ENCODE measurements at places on chromosomes 3 and 15.
A peak's percentile ranks its signal among the peaks of the same experiment; 100 is the strongest.

- peaks cover 27% of the 10 kb centered on the region for H3K4me1 ChIP-seq
- H3K27me3 ChIP-seq = no peaks in the 10 kb centered on the region
- peak overlapping the region; percentile 69 for H3K4me3 ChIP-seq
- no peak for DNase-seq
These were observed 574 bp downstream of the NGRN start for GRCh38 chr15:90266061-90266431.

- no peak for DNase-seq
- no peak overlapping the region for H3K4me3 ChIP-seq
- H3K36me3 ChIP-seq = no peaks in the 10 kb centered on the region
- H3K27me3 ChIP-seq = no peaks in the 10 kb centered on the region
- peaks cover 9% of the 10 kb centered on the region for H3K4me1 ChIP-seq
These were observed 137.1 kb downstream of the CD47 start for GRCh38 chr3:107953722-107954121.

DNA sequence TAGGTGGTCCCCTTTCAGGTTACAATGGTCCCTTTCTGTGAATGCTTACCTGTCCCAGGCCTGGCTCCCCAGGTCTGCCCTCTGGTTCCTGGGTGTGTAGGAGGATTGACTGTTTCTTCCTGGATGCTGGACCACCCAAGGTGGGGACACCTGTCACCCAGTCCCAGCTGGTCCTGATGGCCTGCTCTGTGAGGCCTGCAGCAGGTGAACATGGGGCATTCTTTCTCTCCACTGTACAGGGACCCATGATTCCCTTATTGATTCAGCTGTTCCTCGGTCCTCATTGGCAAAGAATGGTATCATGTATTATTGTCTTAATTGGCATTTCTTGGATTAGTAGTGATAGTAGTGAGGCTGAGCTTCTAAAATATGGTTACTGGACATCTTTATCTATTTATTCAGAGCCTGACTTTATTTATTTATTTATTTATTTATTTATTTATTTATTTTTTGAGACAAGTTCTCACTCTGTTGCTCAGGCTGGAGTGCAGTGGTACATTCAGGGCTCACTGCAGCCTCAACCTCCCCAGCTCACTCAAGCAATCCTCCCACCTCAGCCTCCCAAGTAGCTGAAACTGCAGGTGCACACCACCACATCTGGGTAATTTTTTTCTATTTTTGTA is 8.8 kb upstream of the DNAJA4 start:
- H3K4me3 ChIP-seq = no peak overlapping the region
- no peak for DNase-seq
- H3K27ac ChIP-seq = no peak overlapping the region
- H3K4me1 ChIP-seq = no peaks in the 10 kb centered on the region
- no peaks in the 10 kb centered on the region for H3K36me3 ChIP-seq

DNA sequence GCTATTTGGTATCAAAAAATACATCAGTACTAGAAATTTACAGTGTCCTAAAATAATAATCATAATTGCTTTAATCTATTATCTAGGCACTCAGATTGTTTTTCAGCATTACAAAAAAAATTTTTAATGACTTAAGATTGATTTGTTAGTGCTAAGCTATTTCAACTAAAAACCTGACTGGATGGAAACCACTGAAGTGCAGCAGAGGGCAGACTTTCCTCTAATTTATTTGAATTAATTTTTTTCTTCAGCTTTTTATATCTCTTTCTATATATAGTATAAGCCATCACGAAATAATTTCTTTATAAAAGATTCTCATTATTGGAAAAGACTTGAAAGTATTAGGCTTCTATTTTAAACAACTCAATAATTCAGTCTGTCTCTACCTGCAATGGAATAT is 131.4 kb downstream of the IQCH start:
- no peaks in the 10 kb centered on the region for H3K36me3 ChIP-seq
- no peaks in the 10 kb centered on the region for H3K4me1 ChIP-seq
- H3K27me3 ChIP-seq = no peaks in the 10 kb centered on the region
- no peak overlapping the region for H3K4me3 ChIP-seq
- DNase-seq = no peak
- no peak overlapping the region for H3K27ac ChIP-seq

DNA sequence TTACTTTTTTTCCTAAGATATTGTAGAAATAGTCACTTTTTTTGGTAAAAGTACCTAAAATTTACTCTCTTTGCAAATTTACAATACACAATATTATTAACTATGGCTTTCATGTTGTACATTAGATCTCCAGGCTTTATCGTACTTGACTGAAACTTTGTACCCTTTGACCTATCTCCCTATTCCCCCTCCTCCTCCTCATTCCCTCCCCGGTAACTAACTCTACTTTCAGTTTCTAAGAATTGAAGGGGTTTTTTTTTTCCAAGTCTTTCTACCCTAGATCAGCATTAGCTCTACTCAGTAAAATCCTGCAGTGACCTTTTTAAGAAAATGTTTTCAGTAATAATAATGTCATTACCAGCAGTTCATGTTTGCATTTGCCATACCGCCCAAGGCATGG is 10.1 kb downstream of the HACL1 start:
- no peaks in the 10 kb centered on the region for H3K4me1 ChIP-seq
- no peak for DNase-seq

DNA sequence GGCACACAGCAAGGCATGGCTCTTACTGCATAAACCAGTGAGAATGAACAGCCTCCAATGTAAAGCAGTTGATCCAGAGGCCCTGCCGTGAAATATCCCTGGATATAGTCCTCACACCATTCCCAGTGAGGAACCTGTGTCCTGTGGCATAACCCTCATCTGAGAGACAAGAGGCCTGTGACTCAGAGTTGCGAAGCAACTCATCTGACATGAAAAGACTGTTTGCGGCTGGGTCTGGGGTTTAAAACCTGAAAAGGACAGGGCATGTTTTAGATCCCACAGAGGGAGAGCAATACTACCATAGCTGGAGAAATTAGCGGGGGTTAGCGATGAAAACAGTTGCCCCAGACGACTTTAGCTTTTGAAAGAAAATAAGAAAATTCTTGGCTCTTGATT is 165.3 kb upstream of the BHLHE40 start:
- no peak overlapping the region for H3K27ac ChIP-seq
- DNase-seq = no peak
- H3K4me3 ChIP-seq = no peak overlapping the region
- H3K36me3 ChIP-seq = peaks cover 46% of the 10 kb centered on the region

DNA sequence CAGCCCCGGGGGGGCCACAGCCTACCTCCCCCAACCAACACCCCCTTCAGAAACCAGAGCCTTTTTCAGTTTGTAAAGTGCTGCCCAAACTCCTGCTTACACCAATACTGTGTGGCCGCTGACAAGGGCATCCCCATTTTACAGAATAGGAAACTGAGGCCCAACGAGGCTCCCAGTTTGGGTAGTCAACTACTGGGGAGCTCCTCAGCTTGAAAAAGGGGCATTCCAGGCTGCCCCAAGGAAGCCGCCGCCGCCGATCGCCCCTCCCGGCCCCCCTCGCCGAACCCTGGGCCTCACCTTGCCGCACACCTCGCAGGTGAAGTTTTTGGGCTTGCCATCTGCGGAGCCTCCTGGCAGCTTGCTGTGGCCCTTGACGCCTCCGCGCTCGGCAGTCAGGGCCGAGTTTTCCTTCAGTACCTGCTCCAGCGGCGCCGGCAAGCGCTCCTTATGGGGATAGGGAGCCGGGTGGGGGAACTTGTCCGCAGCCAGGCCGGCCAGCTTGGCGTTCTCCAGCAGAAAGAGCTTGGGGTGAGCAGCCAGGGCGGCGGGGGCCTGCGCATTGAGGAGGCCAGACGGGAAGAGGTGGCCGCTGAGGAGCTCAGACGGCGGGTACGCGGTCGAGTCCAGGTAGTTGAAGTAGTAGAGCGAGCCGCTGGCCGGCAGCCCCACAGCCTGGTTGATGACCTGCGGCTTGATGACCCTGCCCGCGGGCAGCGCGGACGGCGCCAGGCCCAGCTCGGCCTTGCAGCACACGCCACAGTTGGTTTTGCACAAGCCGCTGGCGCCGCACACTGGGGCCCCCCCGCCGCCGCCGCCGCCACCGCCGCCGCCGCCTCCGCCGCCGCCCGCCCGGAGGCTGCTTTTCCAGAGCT is 1.4 kb downstream of the FEZF2 start:
- H3K36me3 ChIP-seq = no peaks in the 10 kb centered on the region
- no peaks in the 10 kb centered on the region for H3K4me1 ChIP-seq
- no peak overlapping the region for H3K27ac ChIP-seq
- DNase-seq = no peak
- H3K27me3 ChIP-seq = peaks cover 94% of the 10 kb centered on the region

GRCh38 chr15:41218851-41219250 is 11.7 kb downstream of the EXD1 start:
- DNase-seq = no peak
- no peaks in the 10 kb centered on the region for H3K36me3 ChIP-seq
- H3K27ac ChIP-seq = no peak overlapping the region
- no peaks in the 10 kb centered on the region for H3K4me1 ChIP-seq
- H3K4me3 ChIP-seq = no peak overlapping the region

DNA sequence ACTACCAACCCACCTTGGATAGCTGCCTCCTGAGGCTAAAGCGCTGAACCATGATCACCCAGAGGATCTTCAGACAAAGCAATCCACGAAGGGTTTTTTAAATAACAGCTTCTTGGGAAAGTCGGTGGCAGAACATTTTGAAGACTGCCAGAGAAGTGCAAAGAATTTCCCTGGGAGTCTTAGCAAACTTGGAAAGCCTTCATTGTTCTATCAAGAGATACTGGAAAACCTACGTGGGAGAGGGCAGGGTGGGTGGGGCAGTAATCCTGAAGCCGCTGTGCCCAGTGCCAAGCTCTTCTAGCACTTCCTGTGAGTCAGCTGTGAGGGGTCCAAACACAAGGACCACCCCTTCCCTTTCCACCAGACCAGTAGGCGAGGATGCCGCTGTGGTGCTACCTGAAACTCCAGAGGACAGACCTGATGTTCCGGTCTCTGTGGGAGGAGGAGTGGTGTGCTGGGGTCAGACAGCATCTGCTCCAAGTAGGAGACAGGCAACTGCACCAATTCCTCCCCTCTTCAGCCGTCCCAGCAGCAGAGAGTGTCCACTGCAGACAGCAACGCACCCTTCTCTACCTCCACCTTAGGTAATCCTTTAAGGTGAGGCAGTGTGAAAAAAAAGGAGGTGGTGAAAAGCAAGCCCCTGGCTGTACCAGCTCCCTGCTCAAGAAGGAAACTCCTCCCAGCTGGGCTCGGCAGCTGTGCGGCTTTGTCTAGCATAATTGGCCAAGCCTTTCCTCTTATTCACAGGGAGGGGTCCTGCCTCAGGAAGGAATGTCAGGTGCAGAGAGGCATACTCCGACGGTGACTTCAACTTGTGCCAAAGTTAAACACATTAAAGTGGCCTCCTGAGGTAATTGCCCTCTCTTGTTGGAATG is 99.0 kb downstream of the TMCC1 start:
- peaks cover 19% of the 10 kb centered on the region for H3K4me1 ChIP-seq
- H3K4me3 ChIP-seq = no peak overlapping the region
- H3K27me3 ChIP-seq = no peaks in the 10 kb centered on the region
- H3K27ac ChIP-seq = peak overlapping the region; percentile 8
- no peaks in the 10 kb centered on the region for H3K36me3 ChIP-seq

DNA sequence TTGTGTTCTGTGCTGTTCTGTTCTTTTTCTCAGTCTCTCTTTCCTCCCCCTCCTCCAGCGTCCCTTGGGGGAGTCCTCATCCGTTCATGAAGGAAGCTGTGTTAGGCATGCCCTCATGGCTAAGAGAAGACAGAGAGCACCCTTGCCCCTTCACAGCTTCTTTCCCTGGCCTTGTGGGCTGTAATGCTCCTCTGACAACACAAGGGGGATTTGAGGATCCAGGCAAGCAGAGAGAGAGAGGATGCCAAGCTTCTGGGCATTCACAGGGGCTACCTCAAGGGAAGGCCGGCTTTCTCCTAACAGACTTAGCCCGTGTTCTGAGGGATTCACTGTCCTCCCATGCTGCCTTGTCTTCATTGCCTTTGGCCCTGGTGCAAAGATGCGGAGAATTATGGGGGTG is 389.5 kb downstream of the LRTM1 start:
- H3K27me3 ChIP-seq = no peaks in the 10 kb centered on the region
- no peak for DNase-seq
- H3K36me3 ChIP-seq = no peaks in the 10 kb centered on the region
